Cardiac fibroblast (primary cell): ENCODE measurements at places on chromosomes 6 and 20.

- DNase-seq, result no peak
Measured at GRCh38 chr6:105397987-105398386, 4.9 kb downstream of the PREP start.

DNA sequence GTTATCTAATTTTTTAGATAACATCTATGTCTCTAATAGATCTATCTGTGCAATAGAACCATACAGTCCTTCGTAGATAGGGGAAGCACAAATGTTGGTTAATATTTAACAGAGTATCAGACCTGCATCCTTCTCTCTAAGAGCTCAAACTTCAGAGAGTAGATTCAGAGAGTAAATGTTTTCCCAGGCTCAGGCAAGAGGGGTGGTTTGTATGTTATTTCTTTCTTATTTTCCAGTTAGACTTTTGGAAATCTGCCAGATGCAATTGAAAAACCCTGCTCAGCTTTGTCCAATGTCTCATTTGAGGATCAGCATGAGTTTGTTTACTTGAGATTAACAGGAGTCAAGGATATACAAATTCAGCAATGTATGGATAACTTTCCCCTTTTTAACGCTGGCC is 361.9 kb downstream of the BCKDHB start:
- DNase-seq, result no peak

DNA sequence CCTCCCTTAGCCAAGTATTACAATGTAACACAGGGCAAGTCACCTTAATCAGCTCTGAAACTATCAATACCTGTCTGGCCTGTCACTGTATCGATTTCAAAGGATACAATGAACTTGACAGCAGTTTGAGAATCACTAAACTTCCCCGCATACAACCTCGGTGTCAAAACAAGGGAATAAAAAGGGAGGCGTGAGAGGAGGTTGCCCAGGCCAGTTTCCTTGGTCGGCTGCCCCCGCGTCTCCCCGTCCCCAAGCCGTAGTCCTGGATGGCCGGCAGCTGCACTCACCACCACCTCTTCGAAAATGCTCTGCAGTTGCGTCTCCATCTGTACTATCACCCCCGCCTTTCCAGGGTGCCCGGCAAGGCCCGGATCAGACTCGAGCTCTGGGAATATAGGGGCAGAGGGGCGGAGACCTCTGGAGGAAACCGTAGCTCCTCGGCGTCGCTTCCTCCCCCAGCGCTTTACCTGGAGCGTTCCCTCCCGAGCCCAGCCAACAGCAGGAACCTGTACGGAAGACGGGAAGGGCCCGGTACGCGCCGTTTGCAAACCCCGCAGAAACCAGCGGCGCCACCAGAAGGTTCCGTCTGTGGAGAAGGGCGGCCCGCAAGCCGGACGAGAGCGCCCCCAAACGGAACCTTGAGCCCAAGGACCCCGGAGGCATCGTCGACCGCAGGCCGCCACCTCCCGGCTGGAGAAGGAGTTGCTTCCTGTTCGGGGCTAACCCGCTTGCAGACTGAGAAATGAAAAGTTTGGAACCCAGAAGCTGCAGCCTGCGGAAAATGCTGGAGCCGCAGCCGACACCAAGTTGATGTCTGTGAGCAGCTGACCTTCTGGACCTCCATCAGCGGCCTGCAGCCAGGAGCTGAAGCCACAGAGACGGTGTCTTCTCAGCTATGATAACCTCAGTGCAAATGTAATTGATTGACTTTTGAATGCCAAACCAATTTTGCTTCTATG is at the start of gene MED23:
Gene MED23 (minus strand): TSS at position 519 of the 959 bp plus-strand sequence. CDS start 193 bp downstream, at position 326.
- peak; percentile 97 for DNase-seq

- DNase-seq, result no peak
Measured at GRCh38 chr6:37004044-37004980, 1.1 kb upstream of the FGD2 start.

DNA sequence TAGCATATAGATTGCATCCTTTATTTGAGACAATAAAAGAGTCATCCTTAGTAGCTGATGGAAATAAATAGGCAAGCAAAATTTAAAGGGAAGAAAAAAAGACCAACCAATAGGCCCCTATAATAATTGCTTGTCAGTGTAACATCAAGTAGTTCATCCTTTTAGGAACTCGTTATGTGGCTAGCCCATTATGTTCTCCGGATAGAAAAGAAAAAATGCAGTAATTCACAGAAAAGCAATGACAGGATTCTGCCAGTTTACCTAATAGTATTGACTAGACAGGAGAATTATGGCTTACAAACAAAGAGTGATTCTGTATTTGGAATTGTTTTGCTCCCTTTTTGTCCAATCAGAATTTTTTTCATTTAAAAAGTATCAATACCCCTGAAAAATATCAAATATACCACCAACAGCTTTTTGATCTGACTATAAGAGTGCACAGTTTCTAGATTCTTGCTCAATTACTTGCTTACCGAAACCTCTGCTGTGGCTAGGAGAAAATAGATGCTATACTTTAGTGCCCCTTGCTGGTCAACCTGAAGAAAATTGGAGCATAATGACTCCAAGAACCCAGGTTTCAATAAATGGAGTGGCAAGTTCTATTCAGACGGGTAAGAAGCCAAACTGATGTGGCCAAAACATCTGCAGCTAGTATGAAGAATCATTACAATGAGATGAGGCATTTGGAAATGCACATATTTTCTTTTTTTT is 91.5 kb upstream of the SASH1 start:
- DNase-seq, result peak; percentile 86

GRCh38 chr6:11368264-11368663 is 135.8 kb upstream of the NEDD9 start:
- DNase-seq, result peak; percentile 36

- DNase-seq, result no peak
Measured at GRCh38 chr20:61053487-61053886, 198.6 kb upstream of the CDH4 start.

DNA sequence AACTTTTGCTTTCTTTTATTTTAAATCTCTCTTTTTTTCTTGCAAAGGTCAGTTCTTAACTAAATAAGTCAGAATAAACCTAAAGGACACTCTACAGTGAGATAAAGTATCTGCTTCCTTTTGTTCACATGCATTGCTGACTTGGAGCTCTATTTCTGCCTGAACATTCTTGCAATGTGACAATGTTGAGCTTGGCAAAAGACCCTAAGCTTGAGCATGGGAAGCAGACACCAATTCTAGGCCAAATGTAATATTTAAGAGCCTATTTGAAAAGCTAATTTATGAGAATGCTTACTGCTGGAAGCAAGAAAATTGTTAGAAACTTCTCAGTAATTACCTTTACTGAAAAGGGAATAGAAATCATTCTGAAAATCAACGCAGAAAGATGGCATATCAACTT is 556.2 kb downstream of the CBLN4 start:
- DNase-seq, result no peak

DNA sequence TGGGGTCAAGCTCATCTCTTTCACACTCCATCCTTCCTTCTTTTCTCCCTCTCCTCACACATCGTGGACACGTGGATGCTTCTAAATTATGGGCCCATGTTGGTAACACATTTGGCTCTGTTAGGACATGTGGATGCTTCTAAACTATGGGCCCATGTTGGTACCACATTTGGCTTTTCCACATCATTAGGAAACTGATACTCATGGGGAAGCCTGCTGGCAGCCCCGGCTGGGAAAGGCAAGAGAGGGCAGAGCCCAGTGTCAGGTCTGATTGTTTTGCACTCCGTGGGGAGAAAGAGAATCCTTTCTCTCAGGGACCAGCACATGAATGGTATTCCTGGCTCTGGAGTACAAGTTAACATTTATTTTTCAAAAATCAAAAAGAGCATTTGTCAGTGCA is 4.0 kb upstream of the CST1 start:
- DNase-seq, result no peak

DNA sequence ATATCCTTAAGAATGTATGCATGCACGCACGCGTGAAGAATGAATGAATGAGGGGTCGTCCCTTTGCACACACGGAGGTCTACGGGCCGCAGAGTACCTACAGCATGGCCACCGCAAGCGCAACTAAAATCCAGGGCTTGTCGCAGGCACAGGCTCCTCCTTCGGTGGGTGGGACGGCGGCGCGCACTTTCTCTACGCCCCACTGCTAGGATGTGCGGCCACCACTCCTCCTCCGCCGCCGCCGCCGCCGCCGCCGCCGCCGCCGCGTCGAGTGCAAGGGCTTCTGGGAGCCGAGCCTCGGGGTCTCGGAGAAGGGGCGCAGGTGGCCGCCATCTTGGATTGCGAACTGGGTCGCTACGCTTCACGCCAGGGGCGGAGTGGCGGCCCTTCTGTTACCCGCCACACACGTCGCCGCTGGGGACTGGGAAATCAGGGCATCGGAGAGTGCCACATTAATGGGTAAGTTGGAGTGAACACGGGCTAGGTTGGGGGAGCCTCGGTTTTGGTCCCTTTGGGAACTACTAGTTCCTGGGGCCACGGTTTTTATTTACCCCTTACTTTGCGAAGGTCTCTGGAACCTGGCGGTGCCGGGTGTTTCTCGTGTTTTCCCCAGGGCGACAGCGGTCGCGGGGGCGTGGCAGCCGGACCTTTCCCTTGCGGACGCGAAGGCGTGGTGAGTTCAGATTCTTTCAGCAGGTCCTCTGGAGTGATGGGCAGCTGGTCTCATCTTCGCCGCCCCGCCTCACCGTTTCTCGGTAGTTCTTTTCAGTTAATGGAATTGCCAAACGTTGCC is at the start of gene KPNA5:
Gene KPNA5 (plus strand): TSS at position 332 of the 793 bp plus-strand sequence. CDS start 124 bp downstream, at position 456.
- DNase-seq, result peak; percentile 94

- peak; percentile 56 for DNase-seq
Measured at GRCh38 chr6:4776493-4777393, 539 bp downstream of the CDYL start.

GRCh38 chr6:35541836-35542235 is 29.1 kb upstream of the TULP1 start:
- no peak for DNase-seq

- DNase-seq, result no peak
Measured at GRCh38 chr6:154071236-154071635, 32.2 kb downstream of the OPRM1 start.

GRCh38 chr6:291204-291696 is 1.0 kb upstream of the DUSP22 start:
- DNase-seq, result peak; percentile 34

GRCh38 chr6:15073883-15074465 is 171.9 kb upstream of the JARID2 start:
- DNase-seq, result no peak

GRCh38 chr6:46816626-46817025 is 23.4 kb downstream of the MEP1A start:
- DNase-seq, result no peak

GRCh38 chr6:75526502-75527127 is 33.0 kb upstream of the FILIP1 start:
- peak; percentile 89 for DNase-seq

DNA sequence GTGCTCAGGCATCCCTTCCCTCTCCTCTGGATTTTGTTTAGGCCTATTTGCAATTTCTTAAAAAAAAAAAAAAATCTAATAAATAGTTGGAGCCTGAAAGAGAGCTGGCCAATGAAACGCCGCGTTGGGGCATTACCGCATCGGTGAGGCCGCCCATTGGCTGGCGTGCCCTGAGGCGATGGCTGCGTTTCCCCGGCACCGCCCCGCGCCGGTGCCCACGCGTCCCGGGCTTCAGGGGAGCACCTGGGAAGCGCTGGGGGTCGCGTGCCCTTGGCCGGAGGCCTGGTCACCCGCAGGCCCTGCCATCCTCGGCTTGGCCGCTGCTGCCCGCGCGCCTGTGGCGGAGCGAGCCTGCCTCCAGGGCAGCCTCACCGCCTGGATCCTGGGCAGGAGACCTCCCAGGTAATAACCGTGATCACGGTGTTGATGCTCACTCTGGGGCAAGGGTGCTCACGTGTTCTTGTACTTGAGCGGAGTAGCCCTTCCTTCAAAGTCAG is 155.4 kb downstream of the NRN1 start:
- peak; percentile 8 for DNase-seq

DNA sequence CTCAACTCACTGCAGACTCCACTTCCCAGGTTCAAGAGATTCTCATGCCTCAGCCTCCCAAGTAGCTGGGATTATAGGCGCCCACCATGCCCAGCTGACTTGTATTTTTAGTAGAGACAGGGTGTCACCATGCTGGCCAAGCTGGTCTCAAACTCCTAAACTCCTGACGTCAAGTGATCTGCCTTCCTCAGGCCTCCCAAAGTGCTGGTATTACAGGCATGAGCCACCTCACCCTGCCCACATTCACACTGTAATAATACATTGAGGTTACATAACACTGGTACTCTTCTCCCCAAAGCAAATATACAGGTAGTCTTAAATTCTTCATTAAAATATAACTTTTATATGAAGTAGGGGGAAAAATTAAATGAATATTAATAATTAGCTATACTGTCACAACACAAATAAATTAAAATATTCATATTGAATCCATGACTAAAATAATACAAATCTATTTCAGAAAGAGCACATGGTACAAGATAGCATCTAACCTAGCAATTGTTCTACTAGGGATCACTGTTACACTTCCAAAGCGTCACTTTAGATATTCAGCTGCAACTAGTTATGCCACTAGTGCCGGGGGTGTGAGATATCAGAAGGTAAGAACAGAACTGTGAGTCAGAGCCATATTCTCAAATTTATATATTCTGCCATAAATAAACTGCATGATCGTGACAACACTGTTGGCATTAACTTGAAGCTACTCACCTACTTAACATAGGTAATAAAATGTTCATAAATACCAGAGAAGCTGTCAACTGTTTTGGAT is 169.1 kb upstream of the SHLD1 start:
- no peak for DNase-seq

DNA sequence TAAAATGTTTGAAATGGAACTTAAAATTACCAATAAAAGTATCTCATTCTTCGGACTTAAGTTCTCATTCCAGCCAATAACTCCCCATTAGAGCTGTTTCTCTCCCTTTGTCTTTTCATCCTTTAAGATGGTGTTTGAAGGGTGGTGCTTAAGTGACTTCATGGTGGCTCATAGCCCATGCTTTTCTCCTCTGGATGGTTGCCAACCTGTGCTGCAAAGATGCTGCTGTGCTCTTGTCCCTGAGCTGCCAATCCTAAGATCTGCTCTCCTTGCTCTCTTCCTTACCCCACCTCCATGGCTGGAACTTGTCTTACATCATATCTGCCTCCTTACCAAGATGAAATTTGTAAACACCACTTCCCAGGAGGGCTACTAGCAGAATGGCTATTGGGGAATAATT is 31.6 kb upstream of the PNRC1 start:
- peak; percentile 78 for DNase-seq

DNA sequence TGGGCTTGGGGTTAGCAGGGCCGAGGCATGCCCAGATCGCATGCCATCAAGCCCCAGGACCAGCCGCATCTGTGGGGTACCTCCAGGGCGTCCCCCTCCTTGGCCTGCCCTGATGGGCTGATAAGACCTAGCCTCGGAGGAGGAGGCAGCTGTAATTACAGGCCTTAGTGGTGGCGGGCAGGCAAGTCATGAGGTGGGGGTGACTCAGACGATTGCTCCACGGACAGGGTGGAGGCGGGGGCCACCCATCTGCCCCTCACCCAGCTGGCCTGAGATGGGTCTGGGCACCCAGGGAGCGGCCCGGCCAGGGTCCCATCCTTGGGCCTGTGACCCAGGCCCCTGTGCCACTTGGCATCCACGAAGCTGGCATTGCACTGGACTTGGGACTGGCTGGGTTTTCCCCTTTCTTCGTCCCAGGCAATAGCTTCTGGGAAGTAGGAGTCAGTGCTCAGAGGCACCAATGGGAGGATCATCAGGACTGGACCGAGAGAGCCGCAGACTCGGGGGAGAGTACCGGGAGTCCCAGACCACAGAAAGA is 57.5 kb downstream of the CEBPB start:
- DNase-seq, result peak; percentile 38

- DNase-seq, result no peak
Measured at GRCh38 chr6:33779290-33779689, 9.6 kb downstream of the LEMD2 start.

GRCh38 chr6:69729870-69730449 is 66.8 kb downstream of the LMBRD1 start:
- DNase-seq, result peak; percentile 23

GRCh38 chr20:51484141-51484815 is 58.2 kb downstream of the NFATC2 start:
- no peak for DNase-seq

- DNase-seq, result peak; percentile 63
Measured at GRCh38 chr6:11007715-11008608, 36.1 kb downstream of the ELOVL2 start.
